ENCODE measurements at places on chromosomes 2 and 18.

DNA sequence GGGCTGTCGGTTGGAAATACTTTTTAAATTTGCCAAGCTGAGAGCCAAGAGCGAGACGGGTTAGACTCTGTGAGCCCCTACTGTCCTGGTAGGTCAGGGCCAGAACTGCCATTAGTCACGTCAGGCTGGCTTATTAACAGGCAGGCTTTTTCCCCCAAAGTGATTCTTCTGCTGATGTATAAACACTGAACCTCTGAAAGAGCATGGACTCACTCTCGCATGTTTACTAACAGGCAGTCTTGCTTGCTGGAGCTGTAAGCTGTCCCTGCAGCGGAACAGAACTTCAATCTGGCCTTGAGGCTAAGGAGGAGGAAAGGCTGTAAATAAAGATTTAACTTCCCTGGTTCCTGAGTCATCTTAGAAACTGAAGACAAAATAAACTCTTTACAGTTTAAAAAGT is 288.4 kb downstream of the PIEZO2 start:
- DNase-seq: no peak

DNA sequence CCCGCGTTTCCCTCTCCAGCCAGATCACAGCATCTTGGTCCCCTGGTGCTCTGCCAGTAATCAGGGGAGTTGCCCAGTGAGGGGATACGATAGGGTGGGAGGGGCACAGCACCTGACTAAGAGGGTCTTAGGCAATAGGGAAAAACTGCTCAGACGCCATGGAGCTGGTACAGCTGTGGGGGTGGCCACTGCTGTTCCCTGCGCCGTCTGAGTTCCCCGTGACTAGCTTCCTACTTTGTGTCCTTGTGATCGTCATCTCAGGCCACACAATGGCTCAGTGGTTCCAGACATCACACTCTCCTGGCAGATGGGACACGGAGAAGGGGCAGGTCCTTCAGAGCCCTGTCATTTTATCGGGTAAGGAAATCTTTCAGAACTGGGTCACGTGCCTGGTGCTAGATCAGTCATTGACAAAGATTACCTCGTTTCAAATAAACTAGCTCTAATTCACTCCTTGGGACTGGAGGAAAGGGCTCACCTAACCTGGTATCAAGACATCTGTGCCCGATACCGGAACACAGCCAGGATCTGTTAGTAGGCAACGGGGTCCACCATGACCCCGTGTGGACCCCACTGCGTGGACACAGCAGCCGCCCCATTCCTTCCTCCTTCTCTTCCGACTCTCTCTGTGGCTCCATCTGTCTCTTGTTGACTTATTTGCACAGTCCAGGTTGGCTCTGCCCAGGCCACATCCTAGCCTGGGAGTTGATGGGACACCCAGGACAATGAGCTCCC is 101.6 kb downstream of the PTGR3 start:
- no peak for DNase-seq

- no peak for DNase-seq
These were observed 21.8 kb upstream of the NOSTRIN start for GRCh38 chr2:168780669-168781071.

DNA sequence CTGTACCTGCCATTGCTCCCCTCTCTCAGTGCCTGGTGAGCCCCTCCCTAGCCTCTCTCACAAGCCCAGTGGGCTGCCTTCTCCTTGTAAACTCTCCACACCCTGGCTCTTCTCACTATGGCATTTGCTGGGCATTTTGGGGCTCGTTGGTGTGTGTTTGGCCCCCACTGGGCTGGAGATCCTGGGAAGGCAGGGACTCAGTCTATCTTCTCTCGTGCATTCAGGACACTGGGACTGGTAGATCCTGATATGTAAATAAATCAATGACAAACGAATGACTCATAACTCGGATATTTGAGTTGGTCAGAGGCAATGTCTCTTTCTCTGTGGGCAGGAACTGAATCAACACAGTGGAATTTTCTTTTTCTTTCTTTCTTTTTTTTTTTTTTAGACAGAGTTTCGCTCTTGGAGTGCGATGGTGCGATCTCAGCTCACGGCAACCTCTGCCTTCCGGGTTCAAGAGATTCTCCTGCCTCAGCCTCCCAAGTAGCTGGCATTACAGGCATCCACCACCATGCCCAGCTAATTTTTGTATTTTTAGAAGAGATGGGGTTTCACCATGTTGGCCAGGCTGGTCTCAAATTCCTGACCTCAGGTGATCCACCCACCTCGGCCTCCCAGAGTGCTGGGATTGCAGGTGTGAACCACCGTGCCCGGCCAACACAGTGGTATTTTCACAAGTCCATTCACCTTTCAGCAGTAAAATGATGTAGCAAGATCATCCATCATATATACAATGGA is 144.6 kb upstream of the SPRED2 start:
- DNase-seq: no peak

DNA sequence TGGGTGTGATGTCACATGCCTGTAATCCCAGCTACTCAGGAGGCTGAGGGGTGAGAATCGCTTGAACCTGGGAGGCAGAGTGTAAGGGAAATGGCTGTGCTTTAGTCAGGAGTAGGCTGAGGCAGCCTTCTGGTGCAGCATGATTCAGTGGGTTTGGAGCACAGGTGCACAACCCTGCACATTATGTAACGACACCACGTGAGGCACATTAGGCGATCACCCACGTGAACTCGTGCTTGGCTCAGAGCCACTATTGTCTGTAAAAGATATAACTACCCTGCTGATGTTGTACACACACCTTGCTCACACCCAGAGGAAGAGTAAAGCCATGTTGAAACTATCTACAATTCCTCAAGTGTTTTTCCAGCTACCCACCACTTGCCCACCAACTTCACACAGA is 54.8 kb upstream of the ZC3H15 start:
- no peak for DNase-seq

GRCh38 chr2:60560734-60561644 is 7.5 kb upstream of the BCL11A start:
- DNase-seq: peak; percentile 75

Data from RPMI8226 (cell line).